ENCODE measurements at places on chromosomes 2 and 18.

- DNase-seq: no peak
- peak overlapping the region; percentile 64 for H3K27ac ChIP-seq
- H3K36me3 ChIP-seq: peaks cover 35% of the 10 kb centered on the region
- H3K4me3 ChIP-seq: no peak overlapping the region
- peaks cover 14% of the 10 kb centered on the region for H3K4me1 ChIP-seq
Observed at GRCh38 chr2:24822049-24822706, 29.0 kb downstream of the CENPO start.

DNA sequence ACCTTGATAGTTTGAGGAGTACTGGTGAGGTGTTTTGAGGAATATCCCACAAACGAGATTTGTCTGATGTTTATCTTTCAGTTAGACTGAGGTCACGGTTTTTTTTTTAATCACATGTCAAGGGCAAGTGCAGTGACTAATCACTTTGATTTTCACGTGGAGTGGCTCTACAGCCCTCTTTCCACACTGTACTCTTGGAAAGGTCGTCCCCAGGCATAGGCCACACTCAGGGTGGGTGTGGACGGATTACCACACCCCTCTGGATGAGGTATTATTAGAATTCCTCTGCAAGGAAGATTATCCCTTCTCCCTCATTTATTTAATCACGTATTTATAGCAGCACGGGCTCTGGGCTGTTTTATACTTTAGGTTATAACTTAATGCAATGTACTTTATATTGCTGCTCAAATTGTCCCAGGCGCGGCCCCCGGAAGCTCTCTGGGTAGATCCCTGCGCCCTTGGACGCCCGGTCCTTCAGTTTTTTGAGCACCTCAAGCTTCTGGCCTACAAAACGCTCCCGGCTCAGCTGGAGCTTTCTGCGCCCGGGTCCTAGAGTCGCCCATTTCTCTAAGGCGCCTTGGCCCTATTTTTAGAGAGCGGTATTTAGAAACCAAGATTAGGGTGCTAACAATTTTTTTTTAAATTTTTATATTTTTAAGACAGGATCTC, 515 bp upstream of the PLEKHB2 start:
- DNase-seq: no peak
- H3K4me3 ChIP-seq: no peak overlapping the region
- peaks cover 3% of the 10 kb centered on the region for H3K4me1 ChIP-seq
- H3K27ac ChIP-seq: no peak overlapping the region
- H3K27me3 ChIP-seq: no peaks in the 10 kb centered on the region
- H3K36me3 ChIP-seq: no peaks in the 10 kb centered on the region

GRCh38 chr2:100980046-100980445, 22.0 kb upstream of the RPL31 start:
- H3K27me3 ChIP-seq: no peaks in the 10 kb centered on the region
- H3K4me1 ChIP-seq: peaks cover 21% of the 10 kb centered on the region
- no peak for DNase-seq
- no peak overlapping the region for H3K27ac ChIP-seq

GRCh38 chr2:184004948-184005672, 593.2 kb upstream of the ZNF804A start:
- no peak for DNase-seq
- no peaks in the 10 kb centered on the region for H3K27me3 ChIP-seq

DNA sequence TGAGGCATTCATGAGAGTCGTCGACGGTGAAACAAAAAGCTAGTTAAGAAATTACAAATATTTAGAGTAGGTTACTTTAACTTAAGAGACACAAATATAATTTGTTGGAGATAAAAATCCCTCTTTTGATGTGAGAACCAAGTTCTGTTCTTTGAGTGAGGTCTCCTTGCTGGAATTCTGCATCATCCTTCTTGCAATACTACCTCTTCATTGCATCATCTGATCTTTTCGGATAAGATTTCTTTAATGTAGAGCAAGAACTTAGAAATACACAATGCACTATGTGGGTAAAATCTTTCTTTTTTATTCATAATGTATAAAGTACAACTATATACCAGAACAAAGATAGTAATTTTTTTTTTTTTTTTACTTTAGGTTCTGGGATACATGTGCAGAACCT, 118.4 kb downstream of the ARL4C start:
- H3K36me3 ChIP-seq: no peaks in the 10 kb centered on the region
- H3K4me3 ChIP-seq: no peak overlapping the region
- H3K27me3 ChIP-seq: no peaks in the 10 kb centered on the region
- H3K27ac ChIP-seq: no peak overlapping the region
- peaks cover 5% of the 10 kb centered on the region for H3K4me1 ChIP-seq

- DNase-seq: no peak
- H3K36me3 ChIP-seq: no peaks in the 10 kb centered on the region
- H3K27me3 ChIP-seq: no peaks in the 10 kb centered on the region
- no peaks in the 10 kb centered on the region for H3K4me1 ChIP-seq
- H3K27ac ChIP-seq: no peak overlapping the region
- H3K4me3 ChIP-seq: no peak overlapping the region
Observed at GRCh38 chr18:72316497-72316896, 227.6 kb downstream of the CBLN2 start.

DNA sequence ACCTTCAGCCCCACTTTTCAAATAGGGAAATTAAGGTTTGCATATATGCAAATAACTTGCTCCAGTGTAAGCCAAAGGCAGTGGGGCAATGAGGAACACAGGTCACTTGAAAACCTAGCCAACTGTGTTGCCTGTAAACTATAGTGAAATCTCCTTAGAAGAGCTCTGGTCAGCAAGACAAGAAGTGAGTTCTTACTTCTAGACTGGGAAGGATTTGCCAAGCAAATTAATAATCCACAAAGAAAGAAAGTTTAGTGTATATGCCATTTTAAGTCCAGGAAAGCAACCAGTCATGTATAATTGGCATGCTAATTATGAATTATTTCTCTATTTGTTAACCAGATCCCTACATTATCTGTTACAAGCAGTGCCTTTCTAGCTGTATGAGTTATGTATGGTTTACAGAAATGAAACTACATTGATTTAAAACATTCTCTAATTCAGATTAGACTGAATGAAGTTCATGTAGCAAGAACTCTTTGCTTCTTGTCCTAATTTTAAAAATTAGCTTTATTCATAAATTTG, 129.9 kb downstream of the MTX2 start:
- no peak overlapping the region for H3K27ac ChIP-seq
- no peaks in the 10 kb centered on the region for H3K4me1 ChIP-seq
- DNase-seq: no peak
- no peaks in the 10 kb centered on the region for H3K27me3 ChIP-seq
- no peaks in the 10 kb centered on the region for H3K36me3 ChIP-seq

DNA sequence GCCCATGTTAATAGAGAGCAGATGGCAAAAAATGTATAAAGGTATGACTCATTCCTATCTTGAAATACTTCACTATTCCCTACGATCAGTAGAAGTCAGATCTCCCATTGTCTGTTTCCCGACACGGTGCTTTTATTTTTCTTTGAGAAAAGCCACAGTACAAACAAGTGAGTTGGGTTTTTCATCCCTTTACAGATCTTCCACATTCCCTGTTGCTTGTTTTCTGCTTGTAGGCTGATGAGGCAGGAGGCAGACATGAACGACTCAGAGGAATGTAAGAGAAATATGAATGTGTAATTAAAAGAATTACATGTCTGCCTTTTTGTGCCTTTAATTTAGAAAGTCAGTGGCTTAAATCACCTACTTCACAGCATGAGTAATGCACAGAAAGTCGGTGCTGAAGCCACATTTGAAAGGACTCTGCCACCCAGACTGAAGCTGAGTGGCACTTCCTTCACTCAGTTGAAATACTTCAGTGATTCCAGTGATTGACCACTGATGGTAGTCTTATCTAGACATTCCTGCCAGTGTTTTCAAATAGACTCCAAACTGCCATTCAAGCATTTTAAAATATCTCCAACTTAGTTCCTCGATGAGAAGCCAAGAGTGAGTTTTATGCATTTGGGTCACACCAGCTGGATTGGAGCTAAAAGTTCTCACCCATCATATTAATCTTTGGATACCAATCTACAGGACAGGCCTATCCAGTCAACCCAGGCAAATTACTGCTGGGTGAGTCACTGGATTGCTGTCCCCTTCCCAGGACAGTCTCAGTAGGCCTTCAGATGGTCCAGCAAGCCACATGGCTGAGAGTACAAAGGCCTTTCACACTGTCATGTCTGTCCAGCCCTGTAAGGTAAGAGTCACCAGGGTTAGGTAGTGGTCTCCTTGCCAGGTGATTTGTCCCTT, 79.0 kb downstream of the COLEC12 start:
- H3K4me1 ChIP-seq: peaks cover 3% of the 10 kb centered on the region
- no peak overlapping the region for H3K4me3 ChIP-seq
- H3K27ac ChIP-seq: no peak overlapping the region
- no peaks in the 10 kb centered on the region for H3K36me3 ChIP-seq
- DNase-seq: no peak

DNA sequence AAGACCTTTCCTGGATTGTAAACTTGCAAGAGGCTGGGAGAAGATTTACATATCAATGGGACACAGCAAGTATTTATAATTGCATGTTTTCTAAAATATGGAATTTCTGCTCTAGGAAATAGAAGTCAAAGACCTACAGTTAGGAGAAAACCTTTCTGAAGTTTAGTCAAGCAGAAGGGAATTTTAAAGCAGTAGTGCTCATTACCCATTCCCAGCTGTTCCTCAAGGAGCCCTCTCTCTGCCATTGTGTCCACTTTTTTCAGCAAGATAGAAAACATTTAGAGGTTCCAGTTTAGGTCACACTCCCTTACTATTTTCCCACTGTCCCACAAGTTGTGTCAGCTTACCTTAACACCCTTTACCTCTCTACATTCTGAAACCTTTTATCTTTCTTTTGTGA, 584.0 kb upstream of the CHAC2 start:
- DNase-seq: peak; percentile 12
- H3K4me3 ChIP-seq: no peak overlapping the region
- peaks cover 9% of the 10 kb centered on the region for H3K4me1 ChIP-seq

DNA sequence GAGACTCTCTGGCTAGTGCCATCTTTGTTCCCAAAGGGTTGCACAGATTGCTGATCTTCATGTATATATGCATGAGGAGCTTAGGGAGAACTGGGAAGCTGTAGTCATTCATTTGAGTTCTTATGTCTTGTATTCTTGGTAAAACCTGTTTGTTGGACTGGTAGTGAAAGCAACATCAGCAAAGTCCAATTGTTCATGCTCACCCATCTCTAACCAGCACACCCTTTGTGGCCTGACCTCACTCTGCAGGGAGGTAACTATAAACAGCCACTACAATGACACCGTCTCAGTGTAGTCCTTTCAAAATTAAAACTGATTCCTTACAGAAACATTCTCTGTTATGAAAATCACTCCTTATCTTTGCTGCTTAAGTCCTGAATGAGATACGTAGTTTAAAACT, 13.9 kb upstream of the LMAN1 start:
- no peaks in the 10 kb centered on the region for H3K36me3 ChIP-seq
- peaks cover 24% of the 10 kb centered on the region for H3K4me1 ChIP-seq
- no peak overlapping the region for H3K4me3 ChIP-seq

DNA sequence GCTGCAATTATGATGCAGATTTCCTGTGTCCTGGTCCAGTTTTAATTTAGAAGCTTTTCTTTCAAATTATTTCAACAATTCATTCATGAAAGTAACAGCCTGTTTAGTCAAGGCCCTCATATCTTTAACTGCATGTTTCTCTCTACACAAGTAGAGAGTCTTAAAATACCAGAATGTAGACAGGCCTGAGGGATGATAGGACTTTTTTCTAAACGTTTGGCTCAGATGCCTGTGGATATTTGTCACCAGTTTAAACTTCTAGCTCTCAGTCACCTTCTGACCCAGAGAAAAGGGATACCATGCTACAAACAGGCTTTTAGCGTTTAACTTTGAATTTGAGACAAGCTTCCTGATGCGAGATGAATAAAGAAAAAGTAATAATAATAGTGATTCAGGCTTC, 15.7 kb downstream of the COL5A2 start:
- H3K4me1 ChIP-seq: peaks cover 2% of the 10 kb centered on the region
- H3K27me3 ChIP-seq: no peaks in the 10 kb centered on the region
- H3K27ac ChIP-seq: no peak overlapping the region
- H3K36me3 ChIP-seq: no peaks in the 10 kb centered on the region
- no peak overlapping the region for H3K4me3 ChIP-seq

DNA sequence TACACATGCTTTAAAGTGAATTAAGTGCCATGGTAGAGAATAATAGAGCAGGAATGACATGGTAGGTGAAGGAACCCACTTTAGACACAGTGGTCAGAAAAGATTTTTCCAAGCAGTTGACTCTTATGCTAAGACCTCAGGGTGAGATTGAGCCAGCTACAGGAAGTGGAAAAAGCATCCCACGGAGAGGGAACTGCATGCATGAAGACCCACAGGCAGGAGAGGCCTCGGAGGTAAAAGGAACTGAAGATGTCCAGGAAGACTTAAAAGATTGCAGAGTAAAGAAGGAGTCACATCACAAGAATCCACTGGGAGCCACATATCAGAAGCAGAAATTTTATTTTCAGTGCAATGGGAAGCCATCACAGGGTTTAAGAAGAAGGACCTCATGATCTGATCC, 499.2 kb upstream of the FAM98A start:
- H3K4me3 ChIP-seq: no peak overlapping the region
- H3K27me3 ChIP-seq: no peaks in the 10 kb centered on the region
- H3K27ac ChIP-seq: no peak overlapping the region
- H3K36me3 ChIP-seq: no peaks in the 10 kb centered on the region

- H3K36me3 ChIP-seq: no peaks in the 10 kb centered on the region
- H3K27me3 ChIP-seq: no peaks in the 10 kb centered on the region
- no peaks in the 10 kb centered on the region for H3K4me1 ChIP-seq
- H3K27ac ChIP-seq: no peak overlapping the region
Observed at GRCh38 chr18:2471523-2471922, 99.8 kb downstream of the METTL4 start.

GRCh38 chr2:212532087-212532486, 6.5 kb downstream of the ERBB4 start:
- H3K27ac ChIP-seq: no peak overlapping the region
- peaks cover 5% of the 10 kb centered on the region for H3K4me1 ChIP-seq
- DNase-seq: no peak
- H3K4me3 ChIP-seq: no peak overlapping the region
- no peaks in the 10 kb centered on the region for H3K36me3 ChIP-seq

GRCh38 chr2:190882856-190883582, 2.4 kb downstream of the GLS start:
- peaks cover 1% of the 10 kb centered on the region for H3K4me1 ChIP-seq
- H3K27me3 ChIP-seq: no peaks in the 10 kb centered on the region
- H3K27ac ChIP-seq: no peak overlapping the region
- H3K36me3 ChIP-seq: peaks cover 13% of the 10 kb centered on the region
- no peak for DNase-seq
- peak overlapping the region; percentile 83 for H3K4me3 ChIP-seq

DNA sequence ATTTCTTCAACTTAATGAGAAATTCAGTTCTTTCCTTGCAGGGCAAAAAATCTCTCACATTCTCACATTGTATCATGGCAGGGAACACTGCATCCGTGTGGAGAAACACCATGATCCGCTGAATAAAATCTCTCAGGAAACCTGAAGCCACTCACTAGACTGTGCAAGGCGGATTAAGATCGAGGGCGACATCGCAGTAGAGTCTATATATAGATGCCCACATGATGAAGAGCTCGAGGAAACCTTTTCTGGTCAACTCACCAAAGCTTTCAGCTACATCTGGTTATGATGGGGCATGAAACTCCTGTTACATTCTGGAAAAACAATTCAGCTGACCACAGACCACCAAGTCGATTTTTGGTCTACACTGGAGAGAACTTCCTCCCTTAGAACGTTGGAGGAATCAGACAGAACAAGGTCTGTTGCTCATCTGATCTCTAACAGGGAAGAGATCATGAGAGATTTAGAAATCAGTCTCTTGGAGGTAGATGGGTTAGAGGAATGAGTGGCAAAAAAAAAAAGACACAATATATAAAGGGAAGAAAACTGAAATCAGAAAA, 162.9 kb upstream of the ZNF516 start:
- H3K4me1 ChIP-seq: peaks cover 4% of the 10 kb centered on the region
- no peaks in the 10 kb centered on the region for H3K36me3 ChIP-seq
- H3K27ac ChIP-seq: no peak overlapping the region

- DNase-seq: no peak
- no peak overlapping the region for H3K27ac ChIP-seq
- no peaks in the 10 kb centered on the region for H3K27me3 ChIP-seq
- peaks cover 5% of the 10 kb centered on the region for H3K4me1 ChIP-seq
- no peak overlapping the region for H3K4me3 ChIP-seq
Observed at GRCh38 chr18:50131591-50131990, 63.4 kb downstream of the MYO5B start.

Data from neuronal stem cell (in vitro differentiated cells).